Ascending aorta (tissue), 2 donors: ENCODE measurements at places on chromosomes 4 and X.

DNA sequence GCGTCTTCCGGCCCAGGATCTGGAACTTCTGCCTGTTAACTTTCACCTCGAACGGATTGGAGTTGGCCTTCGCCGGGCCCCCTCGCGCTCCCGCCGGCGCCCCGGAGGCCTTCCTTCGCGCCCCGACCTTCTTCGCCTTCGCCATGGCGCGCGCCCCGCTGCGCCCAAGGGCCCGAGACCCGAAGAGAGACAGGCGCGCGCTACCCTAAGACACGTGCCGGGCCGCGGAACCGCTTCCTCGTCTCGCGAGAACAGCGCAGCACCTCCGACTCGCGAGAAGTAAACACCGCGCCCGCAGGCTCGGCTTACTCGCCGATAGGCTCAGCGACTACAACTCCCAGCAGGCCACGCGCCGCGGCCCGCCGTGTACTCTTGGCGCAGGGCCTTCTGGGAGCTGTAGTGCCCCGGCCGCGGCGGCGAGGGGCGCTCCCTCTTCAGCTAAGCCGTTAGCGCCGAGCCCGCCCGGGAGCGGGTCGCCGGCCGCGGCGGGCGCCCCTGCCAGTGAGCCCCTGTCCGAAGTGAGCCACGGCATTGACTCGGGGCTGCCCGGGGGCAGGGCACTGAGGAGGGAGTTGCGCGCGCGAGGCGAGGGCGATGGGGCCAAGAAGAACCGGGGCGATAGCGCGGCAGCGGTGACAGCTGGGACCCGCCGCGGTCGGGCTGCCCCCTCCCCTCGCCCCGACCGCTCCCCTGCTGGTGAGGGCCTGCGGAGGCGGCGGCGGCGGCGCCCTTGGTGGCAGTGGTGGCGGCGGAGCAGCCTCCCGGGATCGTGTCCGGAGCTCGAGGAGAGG is at the start of the genes GRK4 and NOP14:
TSS of gene GRK4 (plus strand) at position 397 of the 791 bp plus-strand sequence. CDS start 500 bp downstream, outside the sequence.
TSS of gene NOP14 (minus strand) at position 232 of the 791 bp plus-strand sequence. CDS start at position 145, 87 bp downstream.
- H3K27ac ChIP-seq: peak within 1 kb of the TSS; percentile 83
- DNase-seq: peak; percentile 99
- peaks cover 3% of the 10 kb centered on the region for H3K4me1 ChIP-seq
- H3K4me3 ChIP-seq: peak within 1 kb of the TSS; percentile 88
- H3K36me3 ChIP-seq: no peaks in the 10 kb centered on the region
- no peaks in the 10 kb centered on the region for H3K27me3 ChIP-seq

DNA sequence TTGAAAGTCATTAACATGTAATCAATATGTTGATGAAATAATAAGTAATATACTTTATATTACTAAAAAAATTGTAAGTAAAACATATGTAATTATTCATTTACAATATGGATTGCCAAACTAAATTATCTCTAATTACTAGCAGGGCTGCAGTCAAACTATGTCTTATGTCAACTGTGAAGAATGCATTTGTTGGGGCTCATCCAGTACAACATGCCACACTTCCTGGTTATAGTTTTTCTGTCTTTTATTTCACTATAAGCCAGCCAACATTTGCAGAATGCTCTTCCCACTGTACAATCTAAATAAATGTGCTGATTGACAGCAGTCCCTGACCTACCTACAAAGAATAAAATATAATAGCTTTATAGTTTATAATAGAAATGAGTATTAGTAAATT is 975.4 kb upstream of the NDST4 start:
- no peak overlapping the region for H3K4me3 ChIP-seq
- no peak for DNase-seq
- no peaks in the 10 kb centered on the region for H3K27me3 ChIP-seq
- H3K27ac ChIP-seq: no peak overlapping the region

GRCh38 chr4:184599492-184600135 is 49.6 kb downstream of the CASP3 start:
- no peak overlapping the region for H3K4me3 ChIP-seq
- no peaks in the 10 kb centered on the region for H3K36me3 ChIP-seq
- H3K27ac ChIP-seq: no peak overlapping the region
- no peak for DNase-seq
- no peaks in the 10 kb centered on the region for H3K27me3 ChIP-seq

GRCh38 chr4:14065406-14065805 is 437.9 kb upstream of the BOD1L1 start:
- no peaks in the 10 kb centered on the region for H3K36me3 ChIP-seq
- no peak for DNase-seq
- H3K4me1 ChIP-seq: no peaks in the 10 kb centered on the region
- no peaks in the 10 kb centered on the region for H3K27me3 ChIP-seq
- H3K4me3 ChIP-seq: no peak overlapping the region

DNA sequence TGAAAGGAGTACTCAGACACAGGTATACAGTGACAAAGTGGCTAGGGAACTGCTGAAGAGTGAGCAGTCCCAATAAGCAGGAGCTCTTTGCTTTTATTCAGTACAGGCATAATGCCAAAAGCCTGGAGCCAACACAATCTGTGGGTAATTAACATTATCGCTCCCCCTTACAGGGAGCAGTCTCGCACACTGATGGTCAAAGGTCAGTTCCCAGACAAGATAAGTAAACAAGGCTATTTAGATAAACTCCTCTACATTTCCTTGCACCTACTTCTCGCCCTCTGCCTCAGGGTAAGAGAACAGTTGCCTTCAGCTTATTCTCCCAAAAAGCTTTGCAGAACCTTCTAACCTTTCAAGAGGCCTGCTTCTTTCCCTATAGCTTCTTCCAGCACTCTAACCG is 73.9 kb upstream of the TAF9B start:
- no peaks in the 10 kb centered on the region for H3K36me3 ChIP-seq
- no peak overlapping the region for H3K27ac ChIP-seq
- no peak for DNase-seq
- H3K4me3 ChIP-seq: no peak overlapping the region
- no peaks in the 10 kb centered on the region for H3K27me3 ChIP-seq

DNA sequence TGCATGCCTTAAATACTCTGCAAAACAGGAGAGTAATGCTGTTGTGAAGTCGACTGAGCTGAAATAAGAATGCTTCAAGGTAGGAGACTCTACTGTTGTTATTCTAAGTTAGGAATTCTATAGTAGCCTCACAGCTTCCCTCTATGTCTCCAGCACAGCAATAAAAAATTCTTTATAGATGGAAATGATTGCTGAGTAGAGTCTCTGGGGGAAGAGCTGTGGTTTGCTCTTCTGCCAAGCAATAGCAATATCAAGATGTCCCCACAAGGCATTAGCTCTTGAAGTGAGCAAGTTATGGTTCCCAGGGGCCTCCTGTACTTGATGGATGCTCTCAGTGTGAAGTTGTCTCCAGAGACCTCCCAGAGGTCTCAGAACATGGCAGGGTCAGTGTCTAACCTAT is 880.6 kb upstream of the FRG1 start:
- no peak for DNase-seq
- no peak overlapping the region for H3K27ac ChIP-seq
- H3K4me1 ChIP-seq: no peaks in the 10 kb centered on the region
- no peaks in the 10 kb centered on the region for H3K36me3 ChIP-seq
- no peaks in the 10 kb centered on the region for H3K27me3 ChIP-seq

DNA sequence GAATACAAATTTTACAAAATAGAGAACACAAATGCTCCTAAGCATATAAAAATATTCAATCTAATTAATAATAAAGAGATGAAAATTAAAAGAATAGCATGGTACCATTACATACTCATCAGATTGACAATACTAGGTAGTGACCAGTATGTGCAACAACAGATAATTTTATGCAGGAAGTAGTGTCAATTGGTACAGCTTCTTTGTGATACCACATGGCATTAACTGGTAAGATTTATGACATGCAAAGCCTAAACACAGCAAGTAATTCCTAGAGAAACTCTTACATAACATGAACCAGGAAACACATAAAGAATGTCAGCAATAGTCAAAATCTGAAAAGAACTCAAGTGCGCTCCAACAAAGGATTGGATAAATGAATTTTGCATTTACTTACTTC is 26.3 kb downstream of the CXCL2 start:
- H3K4me3 ChIP-seq: no peak overlapping the region
- H3K36me3 ChIP-seq: no peaks in the 10 kb centered on the region
- no peak overlapping the region for H3K27ac ChIP-seq
- no peaks in the 10 kb centered on the region for H3K4me1 ChIP-seq

DNA sequence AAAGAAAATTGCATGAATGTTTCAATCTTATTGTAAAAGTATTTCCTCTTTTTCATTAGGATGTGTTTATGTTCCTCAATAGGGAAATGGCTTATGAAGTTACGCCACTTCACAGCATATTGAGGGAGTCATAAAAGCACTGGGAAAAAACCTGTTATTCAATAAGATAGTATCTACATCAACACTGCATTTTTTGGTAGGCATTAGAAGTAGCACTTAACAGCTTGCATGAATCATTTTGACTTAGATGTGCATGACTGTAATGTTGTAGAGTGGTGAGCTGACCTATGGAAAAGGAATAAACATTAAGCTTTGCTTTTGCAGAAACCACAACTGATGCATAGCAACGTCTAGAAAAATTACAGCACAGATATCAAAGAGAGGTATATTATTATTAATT is 111.2 kb upstream of the GRXCR1 start:
- no peak overlapping the region for H3K27ac ChIP-seq
- no peaks in the 10 kb centered on the region for H3K36me3 ChIP-seq
- H3K27me3 ChIP-seq: no peaks in the 10 kb centered on the region
- H3K4me1 ChIP-seq: no peaks in the 10 kb centered on the region
- no peak for DNase-seq

- DNase-seq: no peak
- H3K4me1 ChIP-seq: no peaks in the 10 kb centered on the region
- H3K36me3 ChIP-seq: no peaks in the 10 kb centered on the region
Measured at GRCh38 chr4:32321421-32321820, 1601.3 kb downstream of the PCDH7 start.

DNA sequence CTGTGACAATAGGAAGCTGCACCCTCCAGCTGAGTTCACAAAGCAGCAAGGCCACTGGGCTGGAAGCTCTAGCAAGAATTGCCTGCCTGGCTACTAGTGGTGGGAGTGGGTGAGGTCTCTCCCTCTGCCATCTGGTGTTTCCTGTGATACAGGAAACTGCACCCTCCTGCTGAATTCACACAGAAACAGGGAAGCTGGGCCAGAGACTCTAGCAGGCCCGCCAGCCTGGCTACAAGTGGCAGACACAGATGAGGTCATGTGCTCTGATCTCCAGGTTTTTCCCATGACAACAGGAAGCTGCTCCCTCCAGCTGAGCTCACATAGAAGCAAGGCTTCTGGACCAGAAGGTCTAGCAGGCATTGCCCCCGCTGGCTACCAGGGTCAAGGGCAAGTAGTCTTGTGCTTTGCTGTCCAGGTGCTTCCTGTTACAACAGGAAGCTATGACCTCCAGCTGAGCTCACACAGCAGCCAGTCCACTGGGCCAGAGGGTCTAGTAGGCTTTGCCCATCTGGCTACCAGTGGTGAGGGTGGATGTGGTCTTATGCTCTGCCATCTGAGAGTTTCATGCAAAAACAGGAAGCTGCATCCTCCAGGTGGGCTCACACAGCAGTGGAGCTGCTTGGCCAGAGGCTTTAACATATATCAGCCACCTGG is 41.5 kb upstream of the ZXDA start:
- no peaks in the 10 kb centered on the region for H3K4me1 ChIP-seq
- no peaks in the 10 kb centered on the region for H3K36me3 ChIP-seq
- H3K27ac ChIP-seq: no peak overlapping the region

DNA sequence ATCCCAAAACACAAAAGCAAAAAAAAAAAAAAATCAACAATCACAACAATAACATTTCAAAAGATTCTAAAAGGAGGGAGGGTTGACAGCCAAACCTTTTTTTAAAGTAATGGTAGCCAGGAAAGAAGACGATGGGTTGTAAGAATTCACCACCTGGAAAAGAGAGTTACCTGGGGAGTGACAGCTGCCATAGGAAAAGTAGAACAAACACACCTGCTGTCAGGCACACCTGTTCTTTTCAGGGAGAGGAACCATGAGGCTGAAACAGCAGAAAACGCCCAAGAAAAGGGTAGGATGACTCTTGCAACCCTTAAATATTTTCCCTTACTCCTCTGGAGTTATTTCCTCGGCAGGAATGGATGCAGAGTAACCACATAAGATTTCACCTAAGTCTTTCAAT is 388.4 kb upstream of the TEX13C start:
- H3K4me1 ChIP-seq: no peaks in the 10 kb centered on the region
- H3K27ac ChIP-seq: no peak overlapping the region
- no peaks in the 10 kb centered on the region for H3K27me3 ChIP-seq
- H3K36me3 ChIP-seq: no peaks in the 10 kb centered on the region
- DNase-seq: no peak
- no peak overlapping the region for H3K4me3 ChIP-seq

- H3K4me3 ChIP-seq: no peak overlapping the region
- H3K36me3 ChIP-seq: no peaks in the 10 kb centered on the region
- no peaks in the 10 kb centered on the region for H3K27me3 ChIP-seq
- H3K4me1 ChIP-seq: no peaks in the 10 kb centered on the region
- H3K27ac ChIP-seq: no peak overlapping the region
Measured at GRCh38 chr4:19999276-19999675, 252.4 kb upstream of the SLIT2 start.

GRCh38 chr4:140049024-140049848 is 104.7 kb downstream of the MAML3 start:
- H3K27ac ChIP-seq: peak overlapping the region; percentile 71
- H3K4me3 ChIP-seq: peak overlapping the region; percentile 52
- H3K4me1 ChIP-seq: peaks cover 9% of the 10 kb centered on the region
- no peaks in the 10 kb centered on the region for H3K27me3 ChIP-seq
- H3K36me3 ChIP-seq: no peaks in the 10 kb centered on the region

GRCh38 chr4:1340861-1341260 is 6.1 kb upstream of the UVSSA start:
- no peak overlapping the region for H3K27ac ChIP-seq
- peaks cover 4% of the 10 kb centered on the region for H3K4me1 ChIP-seq
- DNase-seq: no peak
- H3K27me3 ChIP-seq: no peaks in the 10 kb centered on the region
- no peak overlapping the region for H3K4me3 ChIP-seq
- peaks cover 59% of the 10 kb centered on the region for H3K36me3 ChIP-seq

DNA sequence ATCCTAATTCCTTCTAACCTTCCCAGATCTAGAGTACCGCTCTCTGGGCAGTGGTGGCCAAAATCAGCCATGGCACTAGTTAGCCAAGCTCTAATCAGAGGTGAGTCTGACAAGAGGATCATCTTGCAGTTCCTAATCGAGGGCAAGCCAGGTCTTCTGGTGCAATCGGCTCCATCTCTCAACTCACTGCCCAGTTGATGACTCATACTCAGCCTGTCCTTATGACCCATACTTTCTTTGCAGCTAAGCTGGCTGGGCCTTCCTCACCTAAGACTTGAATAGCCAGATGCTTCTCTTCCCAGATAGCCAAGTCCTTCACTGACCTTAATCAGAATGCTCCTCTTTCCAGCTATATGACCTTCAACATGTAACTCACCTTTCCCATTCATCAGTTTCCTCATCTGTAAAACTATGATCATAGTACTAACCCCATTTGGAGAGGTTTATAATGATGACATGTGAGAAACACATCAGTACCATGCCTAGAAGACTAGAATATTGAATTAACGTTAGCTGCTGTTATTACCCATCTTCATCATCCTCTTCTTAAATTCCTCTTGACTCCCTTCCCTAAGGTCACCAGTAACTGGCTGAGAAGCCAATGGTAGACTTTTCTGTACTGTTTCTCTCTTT is 57.1 kb downstream of the RELL1 start:
- H3K36me3 ChIP-seq: peaks cover 20% of the 10 kb centered on the region
- H3K4me1 ChIP-seq: no peaks in the 10 kb centered on the region
- H3K4me3 ChIP-seq: no peak overlapping the region
- no peak overlapping the region for H3K27ac ChIP-seq
- no peak for DNase-seq
